ENCODE measurements at places on chromosomes 13 and 19. TPM values are rescaled to one million over a fixed set of nuclear protein-coding genes. Genes with fewer than 3 reads are reported as not detected.

LYPD5 gene
- 0.65 TPM for polyA plus RNA-seq

PSG6 gene
- not detected for polyA plus RNA-seq

NLRP7 gene
- polyA plus RNA-seq = not detected

CELF5 gene
- polyA plus RNA-seq = not detected

ACP7 gene
- polyA plus RNA-seq = not detected

ZIM2 gene
- polyA plus RNA-seq = not detected

SSC5D gene
- polyA plus RNA-seq = 0.09 TPM

LYL1 gene
- polyA plus RNA-seq = 53.1 TPM

MAP4K1 gene
- polyA plus RNA-seq = 119 TPM

B3GNT3 gene
- polyA plus RNA-seq = not detected

- H3K4me3 ChIP-seq = no peak overlapping the region
- H3K27me3 ChIP-seq = no peaks in the 10 kb centered on the region
- peaks cover 11% of the 10 kb centered on the region for H3K4me1 ChIP-seq
- H3K36me3 ChIP-seq = peaks cover 5% of the 10 kb centered on the region
- no peak for DNase-seq
These were observed 3.1 kb upstream of the NEK3 start for GRCh38 chr13:52162279-52163101.

DNA sequence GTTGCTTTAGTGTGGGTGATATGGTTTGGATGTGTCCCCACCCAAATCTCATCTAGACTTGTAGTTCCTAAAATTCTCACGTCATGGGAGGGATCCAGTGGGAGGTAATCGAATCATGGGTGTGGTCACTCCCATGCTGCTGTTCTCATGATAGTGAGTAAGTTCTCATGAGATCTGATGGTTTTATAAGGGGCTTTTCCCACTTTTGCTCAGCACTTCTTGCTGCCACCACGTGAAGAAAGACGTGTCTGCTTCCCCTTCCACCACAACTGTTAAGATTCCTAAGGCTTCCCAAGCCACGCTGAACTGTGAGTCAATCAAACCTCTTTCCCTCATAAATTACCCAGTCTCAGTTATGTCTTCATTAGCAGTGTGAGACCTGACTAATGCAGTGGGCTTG is 26.0 kb downstream of the OR10H4 start:
- no peaks in the 10 kb centered on the region for H3K4me1 ChIP-seq
- no peak for DNase-seq
- no peaks in the 10 kb centered on the region for H3K36me3 ChIP-seq
- H3K4me3 ChIP-seq = no peak overlapping the region

DNA sequence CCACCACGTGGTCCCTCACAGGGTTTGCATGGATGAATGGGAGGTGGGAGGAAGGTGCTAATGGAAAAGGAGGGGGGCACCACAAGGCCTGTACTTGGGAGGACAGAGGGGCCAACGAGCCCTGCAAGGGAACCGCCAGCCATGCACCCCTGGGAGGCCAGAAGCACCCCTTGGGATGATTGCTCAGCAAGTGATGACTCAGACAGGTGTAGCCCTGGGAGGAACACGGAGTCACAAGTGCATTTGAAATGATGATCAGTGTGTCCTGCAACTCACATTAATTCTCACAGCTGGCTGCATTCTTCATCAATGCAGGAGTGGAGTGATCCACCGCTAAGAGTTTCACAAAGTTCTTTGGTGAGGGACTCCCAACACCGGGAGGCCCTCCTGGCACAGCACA is 82.8 kb upstream of the ZNF254 start:
- H3K4me1 ChIP-seq = no peaks in the 10 kb centered on the region
- DNase-seq = no peak
- H3K27ac ChIP-seq = no peak overlapping the region
- H3K36me3 ChIP-seq = no peaks in the 10 kb centered on the region
- no peaks in the 10 kb centered on the region for H3K27me3 ChIP-seq
- H3K4me3 ChIP-seq = no peak overlapping the region

- no peaks in the 10 kb centered on the region for H3K36me3 ChIP-seq
- DNase-seq = peak; percentile 24
- H3K27ac ChIP-seq = no peak overlapping the region
- H3K4me1 ChIP-seq = peaks cover 7% of the 10 kb centered on the region
- no peak overlapping the region for H3K4me3 ChIP-seq
These were observed 2.2 kb downstream of the ZSCAN22 start for GRCh38 chr19:58328999-58329398.

GRCh38 chr19:55698256-55698655 is 23.2 kb downstream of the EPN1 start:
- no peaks in the 10 kb centered on the region for H3K27me3 ChIP-seq
- no peak for DNase-seq
- H3K4me3 ChIP-seq = no peak overlapping the region
- H3K4me1 ChIP-seq = peaks cover 4% of the 10 kb centered on the region

DNA sequence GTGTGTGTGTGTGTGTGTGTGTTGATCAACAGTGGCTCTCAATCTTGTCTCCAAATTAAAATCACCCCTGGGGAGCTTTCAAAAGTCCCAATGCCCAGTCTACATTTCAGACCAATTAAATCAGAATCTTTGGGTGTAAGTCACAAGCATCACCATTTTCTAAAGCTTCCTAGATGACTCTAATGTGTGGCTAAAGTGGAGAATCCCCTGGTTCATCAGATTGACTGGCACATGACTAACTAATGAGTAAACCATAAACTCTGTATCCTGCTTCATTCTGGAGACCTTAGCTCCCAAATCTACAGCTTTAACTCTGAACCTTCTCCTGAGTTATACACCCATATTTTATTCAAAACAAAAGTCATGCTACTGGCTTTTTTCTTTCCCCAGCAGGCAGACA is 131.3 kb downstream of the SUCLA2 start:
- H3K4me3 ChIP-seq = no peak overlapping the region
- H3K27ac ChIP-seq = no peak overlapping the region
- no peak for DNase-seq

DNA sequence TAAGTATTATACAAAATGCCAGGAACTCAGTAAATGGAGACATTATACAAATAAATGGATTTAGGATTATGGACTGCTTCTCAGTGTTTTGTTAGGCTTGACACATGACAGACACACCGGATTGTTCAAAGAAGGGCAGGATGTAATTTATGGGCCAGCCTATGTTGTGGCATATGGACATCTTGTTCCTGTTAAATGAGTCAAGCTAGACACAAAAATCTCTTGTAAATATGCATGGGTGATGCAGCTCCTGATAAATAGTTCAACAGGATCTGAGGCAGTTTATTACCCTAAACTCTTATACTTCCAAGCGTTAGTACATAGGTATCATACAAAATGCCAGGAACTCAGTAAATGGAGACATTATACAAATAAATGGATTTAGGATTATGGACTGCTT is 502.3 kb downstream of the TBC1D4 start:
- no peak for DNase-seq
- no peaks in the 10 kb centered on the region for H3K36me3 ChIP-seq
- no peak overlapping the region for H3K4me3 ChIP-seq
- no peaks in the 10 kb centered on the region for H3K27me3 ChIP-seq
- H3K4me1 ChIP-seq = no peaks in the 10 kb centered on the region
- no peak overlapping the region for H3K27ac ChIP-seq

DNA sequence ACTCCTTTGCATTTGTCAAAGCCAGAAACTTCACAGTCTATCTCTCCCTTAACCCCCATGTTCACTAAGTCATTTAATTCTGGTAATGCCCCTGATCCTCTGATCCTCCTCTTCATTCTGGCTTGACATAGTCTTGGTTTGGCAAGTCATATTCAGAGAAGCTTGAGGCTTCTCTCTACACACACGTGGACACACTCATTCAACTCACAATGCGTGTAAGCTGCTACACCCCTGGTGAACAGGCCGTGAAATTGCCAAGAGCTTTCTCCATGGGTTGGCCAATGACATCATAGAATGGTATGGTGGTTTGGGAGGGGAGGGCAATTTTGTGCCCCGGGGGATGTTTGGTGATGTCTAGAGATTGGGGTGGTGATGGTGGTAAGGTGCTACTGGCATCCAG is 47.9 kb upstream of the FLT1 start:
- H3K4me3 ChIP-seq = no peak overlapping the region
- H3K27ac ChIP-seq = no peak overlapping the region
- peaks cover 36% of the 10 kb centered on the region for H3K27me3 ChIP-seq
- no peaks in the 10 kb centered on the region for H3K36me3 ChIP-seq

DNA sequence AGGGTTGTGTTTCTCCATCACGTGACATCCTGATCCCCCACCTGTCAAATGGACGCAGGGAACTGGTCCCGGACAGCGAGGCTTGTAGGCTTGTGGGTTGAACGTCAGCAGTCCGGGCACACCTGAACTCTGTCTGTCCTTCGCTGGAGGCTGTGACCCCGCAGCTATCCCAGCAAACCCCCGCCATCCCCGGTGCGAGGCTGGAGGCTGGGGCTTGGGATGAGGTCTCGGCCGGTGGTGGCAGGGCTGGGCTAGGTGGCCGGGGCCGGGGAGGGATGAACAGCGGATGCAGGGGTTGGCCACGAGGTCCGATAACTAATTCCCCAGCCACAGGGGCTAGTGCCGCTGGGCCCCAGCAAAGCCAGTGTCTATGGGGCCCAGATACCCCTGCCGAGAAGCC is 8.8 kb downstream of the LSM7 start:
- no peaks in the 10 kb centered on the region for H3K36me3 ChIP-seq
- no peak for DNase-seq
- peaks cover 68% of the 10 kb centered on the region for H3K4me1 ChIP-seq
- H3K4me3 ChIP-seq = peak overlapping the region; percentile 45
- no peaks in the 10 kb centered on the region for H3K27me3 ChIP-seq

DNA sequence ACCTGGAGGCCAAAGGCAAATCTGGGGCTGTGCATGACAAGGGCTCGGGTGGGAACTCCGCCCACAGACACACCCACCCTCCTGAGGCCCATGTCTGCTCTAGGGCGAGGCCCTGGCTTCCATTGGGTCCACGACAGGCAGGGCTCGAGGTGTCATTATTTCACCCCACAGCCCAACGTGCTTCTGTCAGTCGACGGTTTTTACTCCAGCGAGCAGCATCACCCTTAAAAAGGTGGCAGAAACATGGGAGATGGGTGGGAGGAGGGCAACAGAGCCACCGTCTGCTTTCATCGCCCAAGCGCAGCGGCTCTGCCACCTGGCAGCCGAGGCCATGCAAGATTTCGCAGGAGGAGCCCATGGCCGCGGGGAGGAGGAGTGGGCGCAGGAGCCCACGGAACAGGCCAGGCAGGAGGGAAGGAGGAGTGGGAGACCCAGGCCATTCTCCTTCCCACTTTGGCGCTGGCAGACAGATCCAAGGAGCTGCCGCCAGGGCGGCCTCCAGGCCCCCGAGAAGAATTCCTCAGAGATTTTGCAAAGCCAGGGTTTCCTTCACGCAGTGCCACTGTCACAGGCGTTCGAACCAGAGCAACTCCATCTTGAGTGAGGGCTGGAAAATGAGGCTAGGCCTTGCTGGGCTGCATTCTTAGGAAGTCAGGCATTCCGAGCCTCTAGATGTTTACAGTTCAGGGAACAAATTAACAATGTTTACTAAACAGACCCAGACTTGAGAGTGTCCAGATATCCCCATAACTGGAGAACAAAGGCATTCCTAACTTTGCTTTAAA is 49.3 kb upstream of the TUBGCP3 start:
- H3K36me3 ChIP-seq = no peaks in the 10 kb centered on the region
- H3K27me3 ChIP-seq = peaks cover 32% of the 10 kb centered on the region
- no peaks in the 10 kb centered on the region for H3K4me1 ChIP-seq
- no peak for DNase-seq
- H3K4me3 ChIP-seq = no peak overlapping the region

DNA sequence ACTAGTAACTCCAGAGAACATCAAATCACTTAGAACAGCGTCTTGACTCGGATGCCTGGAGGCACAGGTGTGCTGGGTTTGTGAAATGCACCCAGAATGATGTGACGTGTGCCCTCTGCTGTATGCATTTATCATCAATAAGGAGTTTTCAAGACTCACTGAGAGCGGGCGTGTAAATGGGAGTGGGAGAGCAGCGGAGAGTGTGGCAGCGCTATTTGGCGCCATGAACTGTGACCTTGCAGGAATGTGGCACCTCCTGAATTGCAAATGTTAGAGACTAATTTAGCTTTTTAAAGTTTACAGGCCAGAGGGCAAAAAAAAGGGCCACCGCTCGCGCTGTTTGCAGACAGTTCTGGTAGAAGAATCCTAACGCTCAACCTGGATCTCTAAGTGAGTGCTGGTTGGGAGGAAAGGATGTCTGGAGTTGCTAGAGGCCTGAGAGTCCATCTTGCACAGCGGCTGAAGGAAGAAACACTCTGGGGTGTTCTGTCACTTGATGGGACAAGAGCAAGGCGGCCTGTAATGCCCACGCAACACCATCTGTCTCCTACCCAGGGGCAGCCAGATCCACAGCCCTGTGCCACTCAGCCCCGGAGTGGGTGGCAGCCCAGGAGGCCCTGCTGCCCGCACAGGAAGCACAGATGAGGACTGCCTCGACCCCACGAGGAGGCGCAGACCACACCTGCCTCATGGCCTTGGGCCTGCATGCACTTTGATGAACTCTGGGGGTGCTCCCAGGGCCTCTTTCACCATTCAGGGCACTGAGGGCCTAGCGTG is 19.7 kb downstream of the RANBP3 start:
- peaks cover 54% of the 10 kb centered on the region for H3K4me1 ChIP-seq
- DNase-seq = no peak
- no peak overlapping the region for H3K4me3 ChIP-seq
- no peaks in the 10 kb centered on the region for H3K27me3 ChIP-seq
- no peak overlapping the region for H3K27ac ChIP-seq

DNA sequence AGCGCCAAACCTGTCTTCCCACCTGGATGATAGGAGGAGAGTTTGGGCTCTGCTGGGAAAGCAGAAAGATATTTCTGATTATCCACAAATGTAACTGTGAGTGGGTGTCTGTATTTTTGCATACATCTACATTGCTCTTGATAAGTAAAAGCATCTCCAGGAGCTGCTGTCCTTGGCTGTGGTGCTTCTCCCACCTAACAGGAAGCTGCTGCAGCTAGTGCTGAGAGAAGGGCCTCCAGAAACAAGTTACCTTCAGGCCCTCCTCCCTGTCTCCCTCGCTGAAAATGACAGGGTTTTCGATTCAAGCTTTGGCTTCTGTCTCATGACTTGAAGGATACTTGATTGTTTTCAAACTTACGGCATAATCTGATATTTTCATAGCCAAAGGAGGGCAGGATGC is 90.1 kb downstream of the FOXO1 start:
- peak overlapping the region; percentile 89 for H3K27ac ChIP-seq
- H3K4me1 ChIP-seq = peaks cover 84% of the 10 kb centered on the region
- no peaks in the 10 kb centered on the region for H3K27me3 ChIP-seq
- peaks cover 10% of the 10 kb centered on the region for H3K36me3 ChIP-seq
- DNase-seq = no peak

DNA sequence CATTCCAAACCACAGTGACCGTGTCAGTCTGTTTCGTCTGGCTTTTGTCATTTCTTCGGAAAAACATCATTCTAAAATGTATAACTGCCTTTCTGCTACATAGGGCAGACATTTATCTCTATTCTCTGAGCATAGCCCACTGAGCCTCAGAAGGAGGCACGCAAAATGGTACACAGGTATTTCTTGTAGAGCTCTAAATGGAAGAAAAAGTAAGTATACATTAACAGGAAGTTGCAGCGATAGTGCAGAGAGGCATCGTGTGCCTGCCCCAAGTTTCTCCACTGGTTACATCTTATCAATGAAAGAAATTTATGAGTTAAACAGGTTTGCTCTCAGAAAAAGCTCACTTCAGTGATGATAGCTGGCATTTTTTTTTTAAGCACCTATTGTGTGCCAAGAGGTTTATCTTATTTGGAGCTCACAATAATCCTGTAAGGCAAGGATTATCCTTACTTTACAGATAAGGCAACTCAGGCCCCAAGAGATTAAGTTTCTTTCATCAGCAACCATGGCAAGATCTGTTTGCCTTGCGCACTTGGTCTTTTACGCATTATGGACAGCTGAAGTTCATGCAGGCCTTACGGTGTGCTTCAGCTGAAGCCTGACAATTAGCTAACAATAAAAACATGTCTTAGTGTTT is 1.2 kb upstream of the RCBTB2 start:
- H3K4me1 ChIP-seq = peaks cover 11% of the 10 kb centered on the region
- H3K27ac ChIP-seq = no peak overlapping the region
- peaks cover 14% of the 10 kb centered on the region for H3K36me3 ChIP-seq
- no peak for DNase-seq
- peaks cover 38% of the 10 kb centered on the region for H3K27me3 ChIP-seq

All from naive B cell (primary cell).